ENCODE measurements at places on chromosomes 3 and 15.

DNA sequence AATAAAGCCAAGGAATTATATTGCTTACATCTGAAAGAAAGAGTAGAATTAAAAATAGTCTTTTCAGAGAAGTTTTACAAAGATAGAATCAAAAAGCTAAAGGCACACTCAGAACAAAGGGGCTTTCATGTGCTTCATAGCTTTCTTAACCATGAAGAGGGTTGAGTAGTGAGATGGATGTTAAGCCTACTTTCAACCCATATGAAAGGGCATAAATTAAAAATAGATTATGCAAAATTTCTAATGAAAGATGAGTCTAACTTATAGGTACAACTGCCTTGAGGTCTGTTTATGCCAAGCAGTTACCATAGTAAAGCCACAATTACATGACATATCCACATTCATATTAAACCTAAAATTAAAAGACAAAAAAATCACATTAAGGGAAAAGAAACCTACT lies 223.3 kb upstream of the ARHGEF26 start:
- DNase-seq, result no peak

DNA sequence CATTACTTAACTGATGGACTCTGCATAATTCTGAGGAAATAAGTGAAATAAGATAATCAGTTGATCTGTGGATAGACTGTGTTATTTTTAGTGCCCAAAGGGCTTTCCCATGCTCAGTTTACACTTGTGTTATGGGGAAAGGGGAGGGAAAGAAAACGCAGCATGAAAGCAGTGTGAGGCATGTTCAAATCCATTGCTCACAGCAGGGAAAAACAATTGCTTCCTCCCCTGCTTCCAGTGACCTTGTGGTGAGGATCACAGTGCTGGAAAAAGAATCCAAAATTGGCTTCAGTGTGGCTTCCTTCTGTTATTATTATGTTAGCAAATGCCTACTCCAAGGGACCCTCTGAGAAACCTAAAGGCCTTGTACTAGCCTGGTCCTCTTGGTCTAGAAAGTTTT lies 285.1 kb upstream of the CDIN1 start:
- DNase-seq, result no peak

DNA sequence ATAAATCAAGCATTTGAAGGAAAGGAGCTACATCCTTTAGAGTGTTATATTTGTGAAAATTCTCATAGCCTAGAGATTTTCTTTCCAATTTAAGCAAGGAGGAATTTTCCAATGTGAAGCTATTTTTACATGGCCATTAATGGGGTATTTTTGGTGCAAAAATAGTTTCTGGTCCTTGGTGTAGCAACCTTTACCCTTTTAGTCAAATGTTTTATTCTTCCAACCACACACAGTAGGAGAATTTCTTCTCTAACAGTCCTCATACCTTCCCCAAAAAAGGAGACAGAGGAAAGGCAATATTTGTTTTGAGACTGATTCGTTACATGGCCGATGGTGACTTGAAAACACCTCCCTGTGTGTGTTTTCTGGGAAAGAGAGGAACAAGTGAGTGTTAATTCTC lies 261.2 kb downstream of the PTPRG start:
- DNase-seq, result no peak

DNA sequence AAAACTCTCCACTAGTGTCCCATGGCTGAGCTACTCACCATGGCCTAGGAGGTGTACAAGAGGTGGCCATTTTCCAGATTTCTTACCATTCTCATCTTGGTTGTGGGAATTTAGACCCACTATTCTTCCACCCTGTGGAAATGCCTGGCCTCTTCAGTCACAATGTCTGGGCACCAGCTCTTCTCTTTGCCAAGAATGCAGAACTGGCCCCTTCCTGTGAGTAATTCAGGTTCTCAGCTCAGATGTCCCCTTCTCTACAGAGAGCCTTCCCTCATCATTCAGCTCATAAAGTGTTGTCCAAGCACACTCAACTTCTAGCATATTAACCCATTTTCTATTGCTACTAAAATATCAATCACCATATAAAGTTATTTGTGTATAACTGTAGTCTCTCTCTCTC lies 575.5 kb upstream of the KCNMB2 start:
- no peak for DNase-seq

- DNase-seq, result no peak
These were observed 589 bp downstream of the HERC1 start for GRCh38 chr15:63833021-63833696.

DNA sequence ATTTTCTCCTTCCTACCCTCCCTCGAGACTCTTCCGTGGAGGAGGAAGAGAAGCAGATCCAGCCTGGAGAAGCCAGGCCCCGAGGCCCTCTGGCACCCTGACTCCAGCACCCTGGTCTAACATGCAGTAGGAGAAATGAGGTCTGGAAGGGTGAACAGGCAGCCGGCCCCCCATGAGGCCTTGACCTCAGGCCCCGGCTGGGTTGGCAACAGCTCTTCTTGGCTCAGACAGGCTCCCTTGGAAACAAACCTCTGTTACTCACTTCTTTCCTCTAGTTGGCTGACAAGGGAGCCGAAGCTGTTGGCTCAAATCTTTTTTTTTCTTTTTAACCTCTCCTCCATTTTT lies 73.4 kb downstream of the CPN2 start:
- DNase-seq, result no peak

- no peak for DNase-seq
These were observed 445.0 kb upstream of the TGFBR2 start for GRCh38 chr3:30161375-30161774.

DNA sequence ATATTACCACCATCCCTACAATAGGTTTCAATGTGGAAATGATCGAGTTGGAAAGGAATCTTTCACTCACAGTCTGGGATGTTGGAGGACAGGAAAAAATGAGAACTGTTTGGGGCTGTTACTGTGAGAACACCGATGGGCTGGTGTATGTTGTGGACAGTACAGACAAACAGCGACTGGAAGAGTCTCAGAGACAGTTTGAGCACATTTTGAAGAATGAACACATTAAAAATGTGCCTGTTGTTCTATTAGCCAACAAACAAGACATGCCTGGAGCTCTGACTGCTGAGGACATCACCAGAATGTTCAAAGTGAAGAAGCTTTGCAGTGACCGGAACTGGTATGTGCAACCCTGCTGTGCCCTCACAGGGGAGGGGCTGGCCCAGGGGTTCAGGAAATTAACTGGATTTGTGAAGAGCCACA lies 510 bp downstream of the ARL14 start:
- no peak for DNase-seq

DNA sequence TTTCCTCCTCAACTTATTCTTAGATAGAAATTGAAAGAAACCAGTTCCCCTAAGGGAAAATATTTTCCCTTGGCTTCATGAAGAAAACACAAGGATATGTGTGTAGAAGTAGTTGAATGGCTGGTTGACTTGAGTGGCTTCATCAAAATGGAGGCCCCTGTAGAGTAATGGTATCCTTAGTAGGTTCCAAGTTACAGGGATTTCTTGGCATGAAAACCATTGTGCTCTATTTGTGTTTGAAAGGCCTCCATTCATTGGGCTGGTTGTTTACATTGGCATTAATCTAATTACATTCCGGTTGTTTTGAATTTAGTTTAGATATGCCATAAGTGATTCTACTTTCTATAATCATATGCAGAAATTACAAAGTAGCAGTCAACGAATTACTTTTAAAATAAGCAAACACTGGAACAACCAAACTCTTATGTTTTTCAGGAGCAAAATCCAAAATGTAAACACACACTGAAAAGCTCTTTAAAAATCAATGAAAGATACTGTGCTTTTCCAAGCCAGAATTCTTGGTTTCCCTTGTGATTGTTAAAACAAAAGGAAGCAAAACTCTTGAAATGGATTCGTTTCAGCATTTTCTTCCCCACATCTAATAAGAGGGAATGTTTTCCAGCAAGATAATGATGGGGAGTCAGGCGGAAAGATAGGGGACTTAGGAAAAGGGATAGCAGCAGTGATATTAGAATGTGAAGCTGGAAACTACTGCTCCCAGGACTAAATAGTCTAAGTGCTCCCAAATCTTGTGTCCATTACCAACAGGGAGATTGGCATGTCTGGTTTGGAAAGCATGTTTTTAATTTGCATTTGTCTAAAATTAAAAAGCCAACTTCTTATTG lies 77.0 kb downstream of the EPHA3 start:
- DNase-seq, result no peak

DNA sequence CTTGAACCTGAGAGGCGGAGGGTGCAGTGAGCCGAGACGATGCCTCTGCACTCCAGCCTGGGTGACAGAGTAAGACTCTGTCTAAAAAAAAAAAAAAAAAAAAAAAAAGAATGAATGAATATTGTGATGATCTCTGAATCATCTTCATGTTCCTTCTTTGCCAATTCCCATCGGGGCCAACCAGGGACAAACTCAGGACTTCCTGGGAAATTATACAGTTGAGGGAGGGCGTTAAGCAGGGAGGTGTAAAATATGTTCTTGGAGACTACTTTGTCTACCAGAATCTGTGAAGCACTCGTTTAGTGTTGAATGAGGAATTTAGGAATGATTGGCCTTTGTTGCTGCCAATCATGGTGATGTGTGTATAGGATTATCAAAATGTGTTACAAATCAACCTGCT lies 210.6 kb downstream of the PTPRG start:
- no peak for DNase-seq

GRCh38 chr15:74616366-74616939 lies 817 bp downstream of the CLK3 start:
- peak; percentile 30 for DNase-seq
